ENCODE measurements at places on chromosomes 12 and 14. TPM values are rescaled to one million over a fixed set of nuclear protein-coding genes. Genes with fewer than 3 reads are reported as not detected.

- no peak for DNase-seq
These were observed 1201.5 kb downstream of the BCL11B start for GRCh38 chr14:98070536-98070935.

DNA sequence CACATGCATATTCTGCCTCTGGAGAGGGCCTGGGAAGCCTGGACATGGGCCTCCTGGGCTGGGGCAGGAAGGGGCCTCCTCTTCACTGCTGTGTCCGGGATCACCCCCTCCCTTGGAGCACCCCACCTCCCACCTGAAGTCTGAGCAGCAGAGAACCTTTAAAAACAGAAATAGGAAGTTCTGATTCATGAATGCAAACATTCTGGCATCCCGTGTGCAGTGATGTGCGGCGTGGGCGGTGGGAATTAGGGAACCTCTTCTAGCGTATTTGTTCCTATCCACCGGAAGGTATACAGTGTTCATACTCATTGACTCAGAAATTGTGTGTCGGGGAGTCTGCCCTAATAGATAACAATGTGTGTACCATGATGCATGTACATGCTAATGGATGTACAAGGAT lies 46.2 kb downstream of the C14orf132 start:
- peak; percentile 15 for DNase-seq

DNA sequence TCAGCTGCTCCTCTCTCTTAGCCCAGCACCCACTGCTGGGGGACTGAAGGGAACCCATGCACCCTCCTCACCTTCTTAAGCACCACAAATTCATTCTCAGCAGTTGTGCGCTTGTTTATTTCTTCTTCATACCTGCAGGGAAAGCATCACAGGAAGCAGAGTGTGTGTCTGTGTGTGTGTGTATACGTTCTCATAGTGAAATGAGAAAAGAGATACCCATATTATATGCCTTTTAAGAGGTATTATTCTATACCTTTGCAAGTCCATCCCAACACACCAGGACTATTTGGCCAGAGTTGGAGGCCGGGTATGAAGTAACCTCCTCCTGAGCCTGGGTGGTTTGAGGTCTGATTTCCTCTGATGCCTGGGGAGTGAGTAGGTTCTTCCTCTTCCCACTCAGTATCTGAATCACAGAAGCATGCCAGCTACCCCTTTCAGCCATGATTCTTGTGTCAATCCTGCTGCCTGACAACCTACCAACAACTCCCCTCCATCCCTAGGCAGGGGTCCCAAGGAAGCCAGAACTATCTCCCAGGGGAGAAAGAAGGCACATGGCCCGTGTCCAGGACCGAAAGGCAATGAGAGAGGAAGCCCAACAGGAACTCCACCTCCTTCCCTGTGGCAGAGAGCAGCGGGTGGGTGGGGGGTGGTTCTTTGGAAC lies 3.0 kb downstream of the KRT73 start:
- DNase-seq = peak; percentile 76

DNA sequence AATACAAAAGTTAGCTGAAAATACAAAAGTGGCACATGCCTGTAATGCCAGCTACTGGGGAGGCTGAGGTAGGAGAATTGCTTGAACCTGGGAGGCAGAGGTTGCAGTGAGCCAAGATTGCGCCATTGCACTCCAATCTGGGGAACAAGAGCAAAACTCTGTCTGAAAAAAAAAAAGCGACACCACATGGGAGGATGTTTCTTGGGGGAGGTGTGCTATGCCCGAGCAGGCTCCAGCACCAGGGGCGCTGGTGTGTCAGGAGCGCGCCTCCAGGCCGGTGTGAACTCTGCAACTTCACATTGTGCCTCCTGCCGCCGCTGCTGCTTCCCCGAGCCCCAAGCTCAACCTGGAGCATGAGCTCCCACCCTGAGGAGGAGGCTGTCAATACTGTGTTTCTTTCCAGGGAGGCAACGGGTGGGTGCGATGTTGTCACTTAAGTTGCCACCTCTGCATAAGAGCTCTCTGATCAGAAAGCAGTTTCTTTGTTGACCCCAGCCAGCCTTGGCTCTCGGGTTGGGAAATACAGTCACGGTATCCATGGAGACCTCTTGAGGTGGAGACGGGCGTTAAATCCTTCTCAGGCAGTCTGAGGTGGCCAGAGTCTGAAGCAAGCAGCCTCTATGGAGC lies 18.9 kb downstream of the DEGS2 start:
- no peak for DNase-seq

PHLDA1 gene
- polyA plus RNA-seq = 36.2 TPM

- DNase-seq = peak; percentile 86
These were observed 14.1 kb downstream of the SGPP1 start for GRCh38 chr14:63713764-63714163.

USP30 gene
- polyA plus RNA-seq = 7.0 TPM

- no peak for DNase-seq
These were observed 11.7 kb upstream of the CCDC177 start for GRCh38 chr14:69586404-69586803.

FKBP3 gene
- polyA plus RNA-seq = 124 TPM

DNA sequence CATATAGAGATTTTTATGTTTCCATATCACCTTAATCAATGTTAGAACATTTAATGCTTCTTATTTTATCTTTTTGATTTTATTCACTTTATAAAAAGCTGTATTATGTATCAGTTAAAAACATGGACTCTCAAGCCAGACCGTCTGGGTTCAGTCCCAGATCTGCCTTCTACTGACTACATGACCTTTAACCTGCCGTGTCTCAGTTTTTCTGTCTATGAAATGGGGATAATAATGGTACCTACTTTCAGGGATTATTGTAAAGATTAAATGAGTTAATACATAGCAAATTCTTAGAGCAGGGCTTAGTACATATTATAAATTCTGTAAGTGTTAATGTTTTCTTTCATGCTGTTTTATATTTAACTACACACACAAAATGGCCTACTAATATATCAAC lies 50.4 kb downstream of the STAB2 start:
- no peak for DNase-seq

- no peak for DNase-seq
These were observed 91.0 kb upstream of the EEA1 start for GRCh38 chr12:93019975-93020630.

CTSG gene
- not detected for polyA plus RNA-seq

DNA sequence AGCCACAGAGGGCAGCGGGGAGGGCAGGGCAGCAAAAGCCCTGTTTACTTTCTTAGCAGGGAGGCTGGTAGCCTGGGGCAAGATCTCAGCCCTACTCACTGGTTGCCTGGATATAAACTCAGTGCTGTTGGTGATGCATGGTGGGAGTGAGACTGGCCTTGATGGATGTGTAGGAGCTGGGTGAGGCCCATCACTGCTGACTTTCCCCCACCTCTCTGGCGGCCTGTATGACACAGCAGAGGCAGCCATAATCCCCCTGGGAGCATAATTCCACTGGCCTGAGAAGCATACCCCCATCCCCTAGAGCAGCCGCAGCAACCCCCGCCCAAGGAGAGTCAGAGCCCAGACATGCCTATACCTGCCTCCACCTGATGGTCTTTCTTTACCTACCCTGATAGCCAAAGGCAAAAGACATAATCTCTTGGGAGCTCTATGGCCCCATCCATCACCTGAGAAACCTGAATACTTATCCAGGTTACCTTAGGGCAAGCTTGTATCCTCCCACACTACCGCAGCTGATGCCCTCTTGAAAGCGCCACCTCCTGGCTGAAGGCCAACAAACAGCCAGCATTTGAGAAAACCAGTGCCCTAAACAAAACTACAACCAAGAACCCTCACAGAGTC lies 59.3 kb downstream of the DNAI7 start:
- no peak for DNase-seq

DNA sequence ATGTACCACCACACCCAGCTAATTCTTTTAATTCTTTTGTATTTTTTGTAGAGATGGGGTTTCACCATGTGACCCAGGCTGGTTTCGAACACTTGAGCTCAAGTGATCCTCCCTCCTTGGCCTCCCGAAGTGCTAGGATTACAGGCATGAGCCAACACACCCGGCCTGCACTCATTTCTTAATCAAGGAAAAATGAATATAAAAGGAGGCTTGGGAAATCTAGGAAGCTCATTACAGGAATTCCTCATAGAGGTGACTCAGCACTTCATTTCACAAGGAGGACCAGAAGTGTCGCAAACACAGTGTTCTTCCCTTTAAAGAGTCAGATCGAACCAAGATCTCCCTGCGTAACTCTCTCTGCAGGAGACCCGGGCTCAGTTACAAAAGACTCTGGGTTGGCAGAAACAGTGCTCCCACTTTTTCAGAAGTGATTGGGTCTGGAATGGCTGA lies 30.3 kb downstream of the NFKBIA start:
- peak; percentile 98 for DNase-seq

DNA sequence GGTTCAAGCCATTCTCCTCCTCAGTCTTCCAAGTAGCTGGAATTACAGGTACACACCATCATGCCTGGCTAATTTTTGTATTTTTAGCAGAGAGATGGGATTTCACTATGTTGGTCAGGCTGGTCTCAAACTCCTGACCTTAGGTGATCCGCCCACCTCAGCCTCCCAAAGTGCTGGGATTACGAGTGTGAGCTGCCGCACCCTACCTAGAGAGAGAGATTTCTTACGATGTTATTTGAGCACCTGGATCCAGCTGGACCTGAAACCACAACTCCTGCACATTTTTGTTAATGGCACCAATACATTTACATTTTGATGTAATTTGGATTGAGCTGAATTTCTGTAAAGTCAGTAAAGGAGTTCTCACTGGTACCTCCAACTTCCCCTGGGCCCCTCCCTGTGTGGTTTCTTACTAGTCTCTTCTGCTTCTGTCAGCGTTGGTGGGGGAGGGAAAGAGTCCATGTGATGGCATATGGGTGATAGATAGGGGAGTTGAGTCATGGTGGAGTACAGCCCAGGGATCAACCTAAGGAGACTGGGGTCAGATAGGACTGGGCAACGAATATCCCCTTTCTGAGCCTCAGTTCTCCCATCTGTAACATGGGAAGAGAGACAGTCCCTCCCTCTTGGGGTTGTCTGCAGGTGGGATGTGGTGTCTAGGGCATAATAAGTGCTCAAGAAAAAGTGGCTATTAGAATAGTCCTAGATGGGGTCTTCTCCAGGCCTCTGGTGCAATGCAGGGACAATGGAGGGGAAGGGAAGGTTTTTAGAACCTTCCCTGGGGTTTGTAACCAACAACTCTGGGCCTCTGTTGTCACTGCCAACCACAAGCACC lies 83.3 kb upstream of the MED13L start:
- DNase-seq = no peak

DNA sequence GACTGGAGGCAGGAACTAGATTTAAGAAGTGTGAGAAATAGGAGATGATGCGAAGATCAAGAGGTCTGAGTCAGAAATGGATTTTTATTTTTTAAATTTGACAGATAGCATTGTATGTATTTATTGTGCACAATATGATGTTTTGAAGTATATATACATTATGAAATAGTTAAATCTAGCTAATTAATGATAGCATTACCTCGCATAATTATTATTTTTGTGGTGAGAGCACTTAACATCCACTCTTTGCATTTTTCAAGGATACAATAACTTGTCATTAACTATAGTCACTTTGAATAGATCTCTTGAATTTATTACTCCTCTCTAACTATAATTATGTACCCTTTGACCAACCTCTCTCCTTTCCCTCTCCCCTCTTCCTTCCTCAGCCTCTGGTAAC lies 3.7 kb downstream of the SMOC1 start:
- no peak for DNase-seq

KCNMB4 gene
- polyA plus RNA-seq = 1.2 TPM

- peak; percentile 40 for DNase-seq
These were observed 128.0 kb downstream of the NUAK1 start for GRCh38 chr12:106010741-106011140.

DNA sequence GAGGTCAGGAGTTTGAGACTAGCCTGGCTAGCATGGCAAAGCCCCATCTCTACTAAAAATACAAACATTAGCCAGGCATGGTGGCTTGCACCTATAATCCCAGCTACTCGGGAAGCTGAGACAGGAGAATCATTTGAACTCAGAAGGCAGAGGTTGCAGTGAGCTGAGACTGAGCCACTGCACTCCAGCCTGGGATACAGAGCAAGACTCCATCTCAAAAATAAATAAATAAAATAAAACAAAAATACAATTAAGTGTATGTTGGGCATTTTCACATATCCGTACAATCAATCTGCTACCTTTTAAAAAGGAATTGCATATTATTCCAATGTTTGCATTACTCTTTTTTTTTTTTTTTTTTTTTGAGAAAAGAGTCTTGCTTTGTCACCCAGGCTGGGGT lies 47.7 kb upstream of the HECTD1 start:
- no peak for DNase-seq

DNA sequence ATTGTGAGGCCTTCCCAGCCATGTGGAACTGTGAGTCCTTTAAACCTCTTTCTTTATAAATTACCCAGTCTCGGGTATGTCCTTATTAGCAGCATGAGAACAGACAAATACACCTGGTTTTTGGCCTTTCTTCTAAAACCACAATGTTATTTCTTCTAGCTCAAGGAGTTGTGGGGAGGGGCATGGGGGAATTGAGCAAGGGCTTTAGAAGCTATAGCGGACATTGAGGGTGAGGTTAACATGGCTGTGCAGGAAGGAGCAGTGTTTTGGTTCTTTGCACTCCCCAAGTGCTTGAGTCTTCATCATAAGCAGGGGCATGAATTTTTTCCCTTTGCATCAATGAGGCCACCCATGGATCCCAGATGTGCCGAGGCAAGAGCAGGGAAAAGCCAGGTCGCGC lies 86.8 kb downstream of the SPRING1 start:
- DNase-seq = no peak

STAC3 gene
- polyA plus RNA-seq = 0.35 TPM

GOLGA3 gene
- 38.1 TPM for polyA plus RNA-seq

GRCh38 chr12:93794738-93795137 lies 117.6 kb downstream of the CRADD start:
- DNase-seq = no peak

TAS2R8 gene
- not detected for polyA plus RNA-seq

GRCh38 chr14:99699861-99700260 lies 15.8 kb downstream of the CYP46A1 start:
- DNase-seq = no peak

- peak; percentile 7 for DNase-seq
These were observed 317.6 kb downstream of the CCDC91 start for GRCh38 chr12:28507867-28508266.

Data from GM23248 (cell line).